ENCODE measurements at places on chromosomes 16 and 17. TPM values are rescaled to one million over a fixed set of nuclear protein-coding genes. Genes with fewer than 3 reads are reported as not detected.

Gene CHST4
- total RNA-seq, result not detected

- DNase-seq, result no peak
Observed at GRCh38 chr16:64051824-64052223, 1070.0 kb downstream of the CDH11 start.

DNA sequence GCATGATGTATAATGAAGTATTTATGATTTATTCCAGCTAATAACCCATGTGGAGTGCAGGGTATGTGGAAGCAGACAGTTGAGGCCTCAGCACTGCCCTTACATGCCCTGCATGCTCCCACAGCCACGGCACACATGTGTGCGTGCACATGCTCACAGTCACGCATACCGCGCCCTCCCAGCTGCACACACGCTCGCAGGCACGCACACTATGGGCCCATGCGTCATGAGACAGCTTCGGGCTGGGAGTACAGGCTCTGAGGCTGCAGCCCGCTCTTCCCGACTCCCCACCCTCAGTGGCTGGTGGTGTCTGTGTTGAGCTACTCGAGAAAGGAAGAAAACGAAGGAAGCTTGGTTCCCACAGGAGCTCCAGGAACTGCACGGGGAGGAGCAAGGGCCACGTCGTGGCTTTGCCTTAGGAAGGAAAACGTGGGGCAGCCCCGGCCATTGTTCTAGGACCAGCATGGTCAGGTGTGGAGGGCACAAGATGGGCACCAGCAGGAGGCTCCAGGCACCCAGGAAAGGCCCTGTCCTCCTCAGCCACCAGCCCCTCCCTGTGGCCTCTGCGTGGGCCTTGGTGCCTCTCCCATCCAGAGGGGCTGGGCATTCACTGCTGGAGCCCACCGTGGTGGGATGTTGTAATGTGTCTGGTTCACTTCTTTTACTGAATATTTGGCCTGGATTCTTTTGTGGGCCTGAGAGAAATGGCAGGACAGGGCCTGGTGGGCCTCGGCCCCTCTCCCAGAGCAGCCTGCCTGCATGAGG is 27.5 kb upstream of the CDH15 start:
- DNase-seq, result no peak

Gene TP53TG3F
- not detected for total RNA-seq

- DNase-seq, result no peak
Observed at GRCh38 chr17:54694287-54694887, 206.3 kb upstream of the TOM1L1 start.

DNA sequence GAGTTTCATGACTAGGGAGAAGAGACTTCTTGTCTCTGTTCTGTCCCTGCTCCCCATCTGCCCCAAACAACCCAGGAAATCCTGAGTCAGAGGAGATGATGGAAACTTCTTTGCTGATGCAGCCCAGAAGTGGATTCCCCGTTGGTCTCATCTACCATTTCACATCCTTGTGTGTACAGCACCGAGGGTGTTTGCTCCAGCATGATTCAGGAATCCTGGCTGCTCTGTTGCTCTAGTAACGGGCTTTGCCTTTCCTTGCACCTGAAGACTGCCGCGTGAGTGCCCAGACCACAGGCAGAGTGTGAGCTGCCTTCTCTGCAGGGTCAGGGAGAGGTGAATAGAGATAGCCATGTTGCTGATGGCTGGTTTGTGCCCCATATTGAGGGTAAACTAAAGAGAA is 408.4 kb downstream of the CPPED1 start:
- no peak for DNase-seq

DNA sequence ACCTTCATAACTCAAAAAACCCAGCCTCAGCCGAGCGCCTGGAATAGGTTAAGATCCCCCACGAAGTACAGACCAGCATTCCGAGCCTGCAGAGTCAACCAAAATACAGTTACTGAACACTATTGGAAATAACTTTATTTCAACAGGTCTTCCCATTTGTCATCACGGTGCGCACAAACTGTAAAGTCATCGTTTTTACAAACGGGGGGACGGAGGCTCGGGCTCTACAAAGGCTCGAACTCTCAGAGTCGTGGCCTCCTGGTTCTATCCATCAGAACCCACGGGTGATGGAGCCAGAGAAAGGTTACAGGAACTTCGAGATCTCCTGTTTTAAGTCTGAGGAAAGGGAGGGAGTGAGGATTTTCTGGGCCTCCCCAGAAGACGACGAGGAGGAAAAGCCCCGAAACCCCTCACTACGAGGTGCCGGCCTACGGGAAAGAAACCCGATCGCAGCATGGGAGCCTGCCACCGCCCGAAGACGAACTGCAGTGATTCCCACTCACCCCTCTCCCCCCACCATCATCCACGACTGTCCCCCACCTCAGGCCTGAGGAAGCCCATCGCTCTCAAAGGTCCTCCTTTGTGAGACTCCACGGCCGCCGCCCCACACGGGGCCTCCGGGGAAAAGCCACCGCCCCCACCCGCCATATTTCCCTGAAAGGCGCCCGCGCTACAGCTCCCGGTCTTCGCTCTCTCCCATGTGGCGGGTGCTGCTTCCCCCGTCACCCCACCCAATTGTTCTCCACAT is 917 bp downstream of the YWHAE start:
- peak; percentile 49 for DNase-seq

DNA sequence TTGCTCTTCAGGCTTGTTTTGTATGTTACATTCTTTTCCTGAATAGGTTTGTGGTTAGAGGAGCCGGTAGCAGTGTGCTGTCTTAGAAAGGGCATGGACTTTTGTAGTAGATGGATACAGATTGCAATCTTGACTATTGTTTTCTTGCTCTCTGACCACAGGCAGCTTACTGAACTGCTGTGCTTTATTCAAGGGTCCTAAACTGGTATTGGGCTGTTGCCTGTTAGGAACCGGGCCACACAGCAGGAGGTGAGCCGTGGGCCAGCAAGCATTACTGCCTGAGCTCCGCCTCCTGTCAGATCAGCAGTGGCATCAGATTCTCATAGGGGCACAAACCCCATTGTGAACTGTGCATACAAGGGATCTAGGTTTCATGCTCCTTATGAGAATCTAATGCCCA is 373.9 kb downstream of the CPPED1 start:
- DNase-seq, result no peak

DNA sequence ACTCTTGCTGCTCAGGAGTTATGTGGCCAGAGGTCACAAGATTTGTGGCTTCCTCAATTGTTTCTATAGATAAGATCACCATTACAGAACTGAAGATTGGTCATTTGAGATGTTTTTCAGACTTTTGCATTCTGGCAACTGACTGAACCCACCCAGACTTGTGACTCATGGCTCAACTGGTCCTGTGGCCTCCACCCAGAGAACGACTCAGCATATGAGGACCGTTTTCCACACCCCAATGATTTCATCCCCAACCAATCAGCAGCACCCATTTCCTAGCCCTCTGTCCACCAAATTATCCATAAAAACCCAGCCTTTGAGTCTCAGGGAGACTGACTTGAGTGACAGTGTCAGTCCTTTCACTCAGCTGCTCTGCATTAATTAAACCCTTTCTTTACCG is 143.2 kb upstream of the ASIC2 start:
- DNase-seq, result no peak

Gene RASL10B
- 0.47 TPM for total RNA-seq

GRCh38 chr17:61139219-61139618 is 260.4 kb upstream of the TBX2 start:
- DNase-seq, result peak; percentile 25

- no peak for DNase-seq
Observed at GRCh38 chr17:76296186-76296585, 11.9 kb downstream of the QRICH2 start.

- no peak for DNase-seq
Observed at GRCh38 chr16:46871597-46871996, 12.6 kb upstream of the GPT2 start.

Gene TMEM204
- total RNA-seq, result 22.1 TPM

DNA sequence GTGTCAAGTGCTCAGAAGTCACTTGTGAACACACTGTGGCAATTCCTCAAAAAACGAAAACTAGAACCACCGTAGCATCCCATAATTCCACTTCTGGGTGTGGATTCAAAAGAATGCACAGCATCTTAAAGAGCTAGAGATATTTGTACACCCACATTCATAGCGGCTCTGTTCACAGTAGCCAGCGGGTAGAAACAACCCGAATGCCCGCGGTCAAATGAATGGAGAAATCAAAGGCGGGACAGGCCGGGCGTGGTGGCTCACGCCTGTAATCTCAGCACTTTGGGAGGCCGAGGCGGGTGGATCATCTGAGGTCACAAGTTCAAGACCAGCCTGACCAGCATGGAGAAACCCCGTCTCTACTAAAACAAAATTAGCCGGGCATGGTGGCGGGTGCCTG is 337.5 kb downstream of the SEC14L1 start:
- no peak for DNase-seq

GRCh38 chr17:77361986-77362620 is 221.3 kb downstream of the SEC14L1 start:
- no peak for DNase-seq

GRCh38 chr17:29084541-29085146 is 41.7 kb downstream of the PIPOX start:
- no peak for DNase-seq

DNA sequence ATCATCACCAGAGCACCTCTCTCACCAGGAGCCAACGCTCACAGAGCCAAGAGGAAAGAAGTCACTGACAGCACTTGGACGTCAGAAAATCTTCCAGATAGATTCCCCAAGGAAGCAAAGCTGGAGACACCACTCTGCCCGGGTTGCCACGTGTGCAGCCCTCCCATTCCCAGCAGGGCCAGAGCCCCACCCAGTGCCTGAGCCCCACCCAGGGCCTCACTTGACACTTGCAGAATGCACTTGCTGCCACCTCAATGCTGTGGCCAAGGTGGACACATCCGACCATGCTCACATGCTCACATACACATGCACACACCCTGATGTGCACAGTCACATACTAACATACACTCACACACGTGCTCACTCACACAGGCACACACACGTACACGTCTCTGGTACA is 240.7 kb downstream of the RBFOX3 start:
- no peak for DNase-seq

GRCh38 chr16:47013910-47014309 is 40.4 kb upstream of the DNAJA2 start:
- DNase-seq, result no peak

- DNase-seq, result no peak
Observed at GRCh38 chr16:28839004-28839639, 7.0 kb downstream of the TUFM start.

Gene MPO
- not detected for total RNA-seq

Gene DRC3
- total RNA-seq, result not detected
